Activated T-helper 1 cell treated with anti-CD3 and anti-CD28 coated beads, Interleukin-2, amount 50 U/mL, for 16 hours (primary cell): ENCODE measurements at places on chromosomes 2 and 18.

GRCh38 chr2:163768881-163769695 is 33.3 kb upstream of the FIGN start:
- no peak for DNase-seq

DNA sequence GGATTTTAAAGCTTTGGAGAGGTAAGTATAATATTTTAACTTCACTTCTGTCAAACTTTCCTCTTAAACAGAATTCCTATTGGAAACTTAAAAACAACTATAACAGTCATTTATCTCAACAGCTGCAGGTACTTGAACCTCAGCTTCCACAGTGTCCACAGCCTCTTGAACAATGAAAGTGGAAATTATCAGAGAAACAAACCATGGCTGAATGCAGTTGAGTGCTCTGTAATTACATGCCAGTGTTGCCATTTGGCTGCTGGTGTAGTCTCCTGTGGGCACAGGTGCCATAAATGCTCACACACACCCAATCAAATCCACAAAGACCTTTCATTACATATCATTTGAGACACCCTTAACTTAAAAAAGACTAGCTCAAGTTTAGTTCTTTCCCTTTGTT is 125.1 kb downstream of the CPS1 start:
- no peak for DNase-seq

DNA sequence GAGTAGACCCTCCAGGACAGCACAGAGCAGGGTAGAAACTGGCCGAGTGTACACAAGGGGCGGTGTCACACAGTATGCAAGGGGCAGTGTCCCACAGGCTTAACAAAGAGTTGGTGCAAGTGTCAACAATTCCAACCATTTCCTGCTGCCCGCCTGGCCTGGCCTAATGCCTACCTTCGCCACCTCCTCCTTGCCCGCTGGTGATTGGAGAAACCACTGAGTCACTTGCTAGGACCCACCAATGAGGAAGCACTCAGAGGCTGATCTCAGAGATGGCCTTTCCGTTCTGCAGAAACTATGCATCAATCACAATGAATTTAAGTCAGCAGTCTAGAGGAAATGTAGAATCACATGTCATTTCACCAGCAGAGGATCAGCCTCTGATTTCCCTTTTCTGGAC is 263.3 kb upstream of the PKDCC start:
- DNase-seq, result no peak

GRCh38 chr2:98433363-98433964 is 11.2 kb upstream of the INPP4A start:
- DNase-seq, result no peak

DNA sequence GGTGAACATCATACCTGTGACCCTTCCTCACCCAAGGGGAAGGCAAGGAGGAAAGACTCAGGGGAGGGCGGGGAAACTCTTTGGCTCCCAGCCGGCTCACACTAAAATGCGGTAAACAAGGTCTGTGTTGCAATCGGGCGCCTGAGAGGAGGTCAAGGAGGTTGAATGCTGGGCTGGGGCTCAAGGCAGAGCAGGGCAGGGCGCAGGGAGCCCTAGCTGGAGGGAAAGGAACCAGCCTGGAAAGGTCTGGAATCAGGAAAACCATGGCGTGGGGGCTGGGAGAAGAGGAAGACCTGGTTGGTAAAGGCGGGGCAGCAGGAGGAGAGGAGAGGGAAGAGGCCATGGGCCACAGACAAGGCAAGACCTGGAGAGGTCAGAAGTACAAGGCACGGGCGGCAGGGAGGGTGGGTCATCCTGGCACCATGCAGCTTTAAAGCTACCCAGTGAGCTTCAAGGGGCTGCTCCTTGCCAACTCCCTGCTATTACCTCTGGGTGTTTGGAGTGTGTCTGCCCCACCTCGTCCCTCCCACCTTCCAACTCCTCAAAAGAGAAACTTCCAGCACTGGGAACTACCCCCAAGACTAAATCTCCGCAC is 4.8 kb upstream of the TMEM37 start:
- DNase-seq, result no peak

DNA sequence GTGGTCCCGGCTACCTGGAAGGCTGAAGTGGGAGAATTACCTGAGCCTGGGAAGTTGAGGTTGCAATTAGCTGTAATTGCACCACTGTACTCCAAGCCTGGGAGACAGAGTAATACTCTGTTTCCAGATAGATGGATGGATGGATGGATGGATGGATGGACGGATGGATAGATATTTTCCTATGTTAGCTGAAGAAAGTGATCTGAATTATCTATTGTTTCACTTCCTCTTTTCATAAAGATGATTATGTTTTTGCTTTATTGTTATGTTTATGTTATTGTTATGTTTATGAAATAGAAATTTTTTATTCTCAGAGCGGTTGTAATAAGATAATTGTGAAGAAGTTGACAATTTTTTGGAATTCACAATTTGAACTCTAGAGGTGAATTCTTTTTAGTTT is 33.3 kb upstream of the TTC27 start:
- DNase-seq, result no peak

DNA sequence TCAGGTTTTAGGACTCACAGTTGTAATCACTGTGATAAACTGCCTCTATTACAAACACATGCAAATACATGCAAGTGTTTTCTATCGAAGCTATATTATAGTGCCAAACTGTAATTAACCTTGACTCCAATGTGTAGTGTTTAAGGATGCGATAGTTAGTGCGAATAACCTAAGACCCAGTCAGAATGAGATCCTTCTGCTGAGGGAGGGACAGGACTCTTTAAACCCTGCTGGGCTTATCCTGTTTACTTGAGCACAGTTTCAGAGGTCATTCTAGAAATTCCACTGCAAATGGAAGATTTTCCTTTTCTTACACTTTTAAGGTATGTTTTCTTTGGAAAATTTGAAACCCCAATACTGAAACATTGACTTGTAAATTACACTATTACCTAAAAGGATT is 68.2 kb downstream of the CALCRL start:
- no peak for DNase-seq

GRCh38 chr2:110990440-110990839 is 130.3 kb upstream of the BCL2L11 start:
- no peak for DNase-seq

GRCh38 chr18:13577091-13577697 is 149.2 kb downstream of the FAM210A start:
- DNase-seq, result no peak

- DNase-seq, result no peak
Observed at GRCh38 chr18:53944721-53945120, 279.7 kb downstream of the MBD2 start.

DNA sequence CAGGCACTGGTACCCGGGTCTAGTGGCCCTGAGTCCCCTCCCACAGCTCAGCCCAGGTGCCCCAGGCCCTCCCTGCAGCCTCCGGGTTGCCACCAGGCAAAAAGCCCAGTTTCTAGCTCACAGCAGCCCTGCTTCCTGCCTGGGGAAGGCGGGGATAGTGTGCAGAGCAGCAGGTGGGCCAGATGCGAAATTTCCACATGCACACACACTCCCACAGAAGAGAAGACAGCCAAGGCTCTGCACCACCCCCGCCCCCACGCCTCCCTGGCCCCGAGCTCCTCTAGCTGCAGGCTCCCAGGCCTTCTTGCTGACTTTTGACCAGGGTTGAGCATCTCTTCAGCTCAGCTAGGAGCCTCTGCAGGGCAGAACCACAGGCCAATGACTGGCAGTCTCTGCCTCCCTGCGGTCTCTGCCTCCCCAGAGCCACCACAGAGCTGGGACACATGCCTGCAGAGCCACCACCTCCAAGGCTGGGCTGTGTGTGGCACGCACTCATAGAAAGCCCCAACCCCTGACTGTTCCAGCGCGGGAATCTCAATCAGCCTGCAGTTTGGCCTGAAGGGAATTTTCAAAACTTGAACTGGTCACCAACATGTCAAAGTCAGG is 7.2 kb downstream of the SLC66A2 start:
- no peak for DNase-seq

GRCh38 chr2:105557021-105557920 is 158.4 kb upstream of the FHL2 start:
- DNase-seq, result no peak

GRCh38 chr18:76923485-76924085 is 101.2 kb downstream of the ZNF236 start:
- DNase-seq, result no peak

- DNase-seq, result no peak
Observed at GRCh38 chr2:215961981-215962380, 51.4 kb downstream of the MREG start.

GRCh38 chr2:206004004-206004693 is 81.8 kb downstream of the INO80D start:
- no peak for DNase-seq

DNA sequence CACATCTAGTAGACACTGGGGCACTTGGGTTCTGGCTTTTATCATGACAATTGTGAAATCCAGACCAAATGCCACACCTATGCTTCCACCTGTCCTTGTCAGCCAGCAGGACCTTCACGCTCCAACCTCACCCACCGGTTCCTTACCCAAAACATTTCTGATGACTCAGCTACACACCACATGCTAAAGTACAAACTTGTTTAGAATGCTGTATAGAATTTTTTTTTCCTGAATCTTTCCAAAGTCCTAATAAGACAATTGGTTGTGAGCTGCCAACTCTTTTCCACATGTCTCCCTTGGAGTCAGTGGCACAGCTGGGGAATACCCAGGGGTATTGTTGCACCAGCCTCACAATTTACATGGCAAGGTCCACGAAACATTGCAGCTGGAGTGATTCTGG is 75.5 kb upstream of the LPIN2 start:
- no peak for DNase-seq

GRCh38 chr2:11257078-11257477 is 87.4 kb downstream of the ROCK2 start:
- no peak for DNase-seq

DNA sequence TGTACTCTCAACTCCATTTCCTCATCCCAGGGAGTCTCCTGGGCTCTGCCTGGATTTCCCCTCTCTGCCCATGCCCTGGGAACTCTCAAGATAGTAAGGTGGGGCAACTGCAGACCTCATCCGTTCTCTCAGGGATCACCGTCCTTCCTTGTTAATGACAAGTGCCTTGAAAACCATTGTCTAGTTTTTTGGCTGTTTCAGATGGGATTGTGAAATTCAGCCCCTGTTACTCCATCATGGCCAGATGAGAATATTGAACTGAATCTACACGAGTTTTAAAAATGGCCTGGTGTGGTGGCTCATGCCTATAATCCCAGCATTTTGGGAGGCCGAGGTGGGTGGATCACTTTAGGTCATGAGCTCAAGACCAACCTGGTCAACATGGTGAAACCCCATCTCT is 665 bp upstream of the HRH4 start:
- DNase-seq, result no peak
